ENCODE measurements at places on chromosomes 1 and 21. TPM values are rescaled to one million over a fixed set of nuclear protein-coding genes. Genes with fewer than 3 reads are reported as not detected.

DNA sequence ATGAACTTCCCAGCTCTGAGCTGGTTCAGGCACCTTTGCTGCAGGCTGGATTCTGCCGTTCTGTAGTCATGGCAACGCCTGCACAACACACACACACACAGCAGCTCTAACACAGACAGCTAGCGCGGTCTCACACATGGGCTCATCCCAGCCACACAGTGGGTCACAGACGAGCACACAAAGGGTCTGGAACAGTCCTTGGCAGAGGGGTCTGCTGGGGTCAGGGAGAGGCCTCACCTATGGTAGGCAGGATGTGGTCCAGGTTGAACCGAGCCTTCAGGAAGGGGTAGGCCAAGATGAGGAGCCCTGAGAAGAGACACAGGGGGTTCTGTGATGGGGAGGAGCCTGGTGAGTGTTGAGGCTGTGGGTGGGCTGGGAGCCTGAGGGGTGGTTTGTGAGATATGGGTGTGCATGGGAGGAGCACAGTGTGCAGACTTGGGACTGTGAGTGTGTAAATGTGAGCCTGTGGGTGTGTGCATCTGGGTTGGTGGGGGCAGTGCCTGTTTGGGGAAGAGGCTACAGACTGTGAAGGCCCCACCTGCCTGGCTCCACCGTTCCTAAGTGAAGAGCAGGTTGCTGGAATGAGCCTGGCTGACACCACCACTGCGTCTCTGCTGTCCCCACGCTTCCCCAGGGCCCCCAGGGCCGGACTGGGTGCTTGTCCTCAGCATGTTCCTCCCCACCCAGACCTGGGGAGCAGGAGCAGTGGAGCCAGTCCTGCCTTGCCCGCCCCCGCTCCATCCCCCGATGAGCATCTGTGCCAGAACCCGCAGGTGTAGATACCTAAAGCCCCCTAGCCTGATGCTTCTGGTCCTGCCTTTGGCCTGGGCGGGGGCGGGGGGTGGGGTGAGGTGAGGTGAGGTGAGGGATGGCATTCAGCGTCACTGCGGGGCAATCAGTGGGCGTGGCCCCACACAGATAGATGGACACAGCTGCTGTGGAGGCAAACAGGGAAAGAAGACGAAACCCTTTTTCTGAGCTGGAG, 1.5 kb downstream of the KNCN start:
- no peaks in the 10 kb centered on the region for H3K27me3 ChIP-seq
- H3K36me3 ChIP-seq = no peaks in the 10 kb centered on the region
- H3K4me1 ChIP-seq = peaks cover 17% of the 10 kb centered on the region
- H3K27ac ChIP-seq = no peak overlapping the region
- DNase-seq = no peak

DNA sequence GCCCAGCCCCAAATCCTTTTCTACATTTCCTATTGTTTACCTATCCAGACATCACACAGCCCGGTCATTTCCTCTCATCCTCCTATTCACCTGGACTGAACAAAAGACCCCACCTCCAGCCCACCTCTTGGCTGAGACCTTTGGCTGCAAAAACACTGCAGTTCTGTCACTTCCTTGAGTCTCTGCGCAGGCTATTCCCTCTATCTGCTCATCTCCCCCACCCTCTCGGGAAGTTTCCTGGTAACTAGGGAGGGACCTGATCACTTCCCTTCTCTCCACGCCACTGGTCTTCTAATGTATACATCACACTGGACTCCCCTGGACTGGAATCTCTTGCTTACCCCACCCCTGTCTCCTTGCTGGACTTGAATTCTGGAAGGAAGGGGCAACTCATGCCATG, 5.3 kb downstream of the HTR1D start:
- DNase-seq = no peak
- no peak overlapping the region for H3K4me3 ChIP-seq
- H3K36me3 ChIP-seq = no peaks in the 10 kb centered on the region

DNA sequence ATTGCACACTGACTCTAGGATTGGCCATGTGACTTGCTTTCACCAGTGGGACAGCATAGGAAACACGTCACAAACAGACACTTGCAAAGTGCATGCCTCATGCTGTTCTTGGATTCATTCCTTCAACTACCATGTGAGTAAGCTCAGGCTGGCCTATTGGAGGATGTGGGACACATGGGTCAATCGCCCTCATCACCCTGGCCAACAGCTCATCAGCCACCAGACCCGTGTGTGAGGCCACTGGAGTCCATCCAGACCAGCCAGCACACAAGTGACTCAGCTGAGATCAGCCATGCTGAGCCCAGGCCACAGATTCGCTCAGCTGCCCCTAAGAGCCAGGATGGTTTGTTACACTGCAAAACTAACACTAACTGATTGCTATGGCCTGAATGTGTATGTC, 216.1 kb upstream of the GRIK3 start:
- H3K4me1 ChIP-seq = no peaks in the 10 kb centered on the region
- H3K4me3 ChIP-seq = no peak overlapping the region
- H3K27ac ChIP-seq = no peak overlapping the region
- DNase-seq = no peak

- no peak for DNase-seq
- H3K4me3 ChIP-seq = no peak overlapping the region
- H3K36me3 ChIP-seq = no peaks in the 10 kb centered on the region
- H3K4me1 ChIP-seq = no peaks in the 10 kb centered on the region
- no peak overlapping the region for H3K27ac ChIP-seq
- H3K27me3 ChIP-seq = no peaks in the 10 kb centered on the region
Measured at GRCh38 chr1:193755441-193755840, 569.0 kb upstream of the B3GALT2 start.

- H3K36me3 ChIP-seq = peaks cover 7% of the 10 kb centered on the region
- no peaks in the 10 kb centered on the region for H3K27me3 ChIP-seq
- peak overlapping the region; percentile 87 for H3K27ac ChIP-seq
- H3K4me3 ChIP-seq = no peak overlapping the region
Measured at GRCh38 chr1:9324246-9325096, 31.8 kb downstream of the SPSB1 start.

- H3K27me3 ChIP-seq = no peaks in the 10 kb centered on the region
- no peaks in the 10 kb centered on the region for H3K36me3 ChIP-seq
- H3K4me1 ChIP-seq = no peaks in the 10 kb centered on the region
- no peak overlapping the region for H3K4me3 ChIP-seq
- no peak for DNase-seq
Measured at GRCh38 chr1:13996334-13996733, 296.3 kb downstream of the PRDM2 start.

- no peaks in the 10 kb centered on the region for H3K36me3 ChIP-seq
- no peak for DNase-seq
- peaks cover 9% of the 10 kb centered on the region for H3K27me3 ChIP-seq
- no peaks in the 10 kb centered on the region for H3K4me1 ChIP-seq
- H3K4me3 ChIP-seq = no peak overlapping the region
Measured at GRCh38 chr1:224898937-224899336, 30.5 kb upstream of the DNAH14 start.

- H3K27me3 ChIP-seq = peaks cover 53% of the 10 kb centered on the region
- DNase-seq = no peak
- peaks cover 10% of the 10 kb centered on the region for H3K4me1 ChIP-seq
- H3K36me3 ChIP-seq = no peaks in the 10 kb centered on the region
- no peak overlapping the region for H3K4me3 ChIP-seq
Measured at GRCh38 chr1:7888248-7889081, 35.6 kb upstream of the UTS2 start.

DNA sequence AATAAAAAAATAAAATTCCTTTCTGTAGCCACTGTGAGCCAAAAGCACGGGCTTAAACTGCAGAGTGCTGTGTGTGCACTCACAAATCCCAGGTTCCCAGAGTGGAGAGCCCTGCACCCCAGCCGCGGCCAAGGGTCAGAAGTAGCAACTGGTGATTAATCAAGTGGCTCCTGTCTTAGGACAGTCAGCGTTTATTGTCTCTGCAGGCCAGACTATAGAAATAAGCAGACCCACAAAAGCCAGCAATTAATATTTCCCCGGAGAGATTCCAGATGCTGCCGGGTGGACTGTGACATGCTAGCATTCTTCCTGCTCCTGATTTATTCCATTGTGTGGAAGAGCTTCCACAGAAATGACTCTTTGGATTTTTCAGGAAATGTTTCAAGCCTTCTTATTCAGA, 412.2 kb downstream of the KIF26B start:
- no peak overlapping the region for H3K27ac ChIP-seq
- DNase-seq = no peak
- H3K4me1 ChIP-seq = peaks cover 8% of the 10 kb centered on the region
- H3K4me3 ChIP-seq = no peak overlapping the region
- H3K36me3 ChIP-seq = no peaks in the 10 kb centered on the region
- H3K27me3 ChIP-seq = no peaks in the 10 kb centered on the region

GRCh38 chr1:1202831-1203560, 3.4 kb downstream of the TNFRSF18 start:
- DNase-seq = no peak
- peaks cover 73% of the 10 kb centered on the region for H3K27me3 ChIP-seq
- no peak overlapping the region for H3K4me3 ChIP-seq
- H3K4me1 ChIP-seq = peaks cover 30% of the 10 kb centered on the region
- no peak overlapping the region for H3K27ac ChIP-seq

DNA sequence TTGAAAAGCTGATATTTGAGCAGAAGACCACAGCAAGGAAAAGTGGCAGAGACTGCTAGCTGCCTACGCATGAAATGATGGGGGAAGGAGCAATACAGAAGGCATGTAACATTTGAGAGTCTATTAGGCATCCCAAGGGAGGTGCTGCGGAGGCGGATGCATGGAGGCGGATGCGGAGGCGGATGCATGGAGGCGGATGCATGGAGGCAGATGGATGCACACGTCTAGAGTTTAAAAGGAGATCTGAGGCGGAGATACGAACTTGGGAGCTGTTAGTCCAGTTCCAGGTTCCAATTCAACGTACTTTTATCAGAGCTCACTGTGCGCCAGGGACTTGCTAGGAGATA, 744 bp upstream of the DDX20 start:
- peak overlapping the region; percentile 90 for H3K4me3 ChIP-seq
- H3K27ac ChIP-seq = peak overlapping the region; percentile 91
- H3K27me3 ChIP-seq = no peaks in the 10 kb centered on the region
- H3K4me1 ChIP-seq = no peaks in the 10 kb centered on the region

DNA sequence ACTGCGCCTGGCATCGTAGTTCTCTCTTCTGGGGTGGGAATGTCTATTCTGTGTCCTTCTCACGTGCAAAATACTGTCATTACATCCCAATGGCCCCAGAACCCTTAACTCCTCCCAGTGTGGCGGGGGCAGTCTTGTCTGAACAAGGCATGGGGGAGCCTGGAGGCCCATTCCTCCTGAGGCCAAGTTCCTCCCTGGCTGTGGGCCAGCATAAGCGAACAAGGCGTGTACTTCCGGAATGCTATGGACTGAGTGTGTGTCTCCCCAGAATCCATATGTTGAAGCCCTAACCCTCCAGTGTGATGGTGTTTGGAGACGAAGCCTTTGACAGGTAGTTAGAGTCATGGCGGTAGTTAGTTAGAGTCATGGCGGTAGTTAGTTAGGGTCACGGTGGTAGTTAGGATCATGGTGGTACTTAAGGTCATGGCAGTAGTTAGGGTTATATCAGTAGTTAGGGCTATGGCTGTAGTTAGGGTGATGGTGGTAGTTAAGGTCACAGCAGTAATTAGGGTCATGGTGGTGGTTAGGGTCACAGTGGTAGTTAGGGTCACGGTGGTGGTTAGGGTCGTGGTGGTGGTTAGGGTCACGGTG, 71.0 kb downstream of the PRKCZ start:
- no peak for DNase-seq
- H3K36me3 ChIP-seq = no peaks in the 10 kb centered on the region
- H3K4me1 ChIP-seq = no peaks in the 10 kb centered on the region
- no peak overlapping the region for H3K27ac ChIP-seq

- no peak overlapping the region for H3K4me3 ChIP-seq
- no peaks in the 10 kb centered on the region for H3K27me3 ChIP-seq
- H3K27ac ChIP-seq = no peak overlapping the region
- no peaks in the 10 kb centered on the region for H3K36me3 ChIP-seq
- no peak for DNase-seq
- H3K4me1 ChIP-seq = no peaks in the 10 kb centered on the region
Measured at GRCh38 chr1:53129891-53130597, 12.4 kb downstream of the SLC1A7 start.

DNA sequence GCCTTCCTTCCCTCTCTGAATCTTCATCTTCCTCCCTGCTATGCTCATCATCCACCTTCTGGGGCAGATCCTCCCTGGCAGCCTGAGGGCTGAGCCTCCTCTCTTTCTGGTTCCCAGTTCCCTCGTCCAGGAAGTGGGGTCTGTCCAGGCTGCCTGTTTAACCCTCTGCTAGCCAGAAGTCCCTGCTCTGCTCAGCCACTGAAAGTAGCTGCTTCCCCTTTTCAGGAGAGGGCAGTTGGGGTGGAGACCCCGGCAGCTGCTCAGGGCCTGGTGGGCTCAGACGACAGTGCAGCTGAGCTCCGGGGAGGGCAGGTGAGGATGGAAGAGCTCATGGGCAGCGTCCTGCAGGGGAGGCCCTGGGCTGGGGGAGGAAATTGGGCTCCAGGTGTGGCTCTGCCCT, 43.1 kb upstream of the ETV3 start:
- peaks cover 8% of the 10 kb centered on the region for H3K27me3 ChIP-seq
- no peaks in the 10 kb centered on the region for H3K36me3 ChIP-seq
- no peak for DNase-seq
- H3K27ac ChIP-seq = no peak overlapping the region
- no peaks in the 10 kb centered on the region for H3K4me1 ChIP-seq

Gene RAP1A
- 24.3 TPM for total RNA-seq

Gene AMY1A
- total RNA-seq = not detected

Gene RALGPS2
- total RNA-seq = 24.3 TPM

Gene PAQR6
- total RNA-seq = 3.0 TPM

Gene TMEM240
- not detected for total RNA-seq

Gene PCSK9
- 7.0 TPM for total RNA-seq

All from esophagus squamous epithelium (tissue), 5 donors.